ENCODE measurements at places on chromosomes 6 and 20. TPM values are rescaled to one million over a fixed set of nuclear protein-coding genes. Genes with fewer than 3 reads are reported as not detected.

DNA sequence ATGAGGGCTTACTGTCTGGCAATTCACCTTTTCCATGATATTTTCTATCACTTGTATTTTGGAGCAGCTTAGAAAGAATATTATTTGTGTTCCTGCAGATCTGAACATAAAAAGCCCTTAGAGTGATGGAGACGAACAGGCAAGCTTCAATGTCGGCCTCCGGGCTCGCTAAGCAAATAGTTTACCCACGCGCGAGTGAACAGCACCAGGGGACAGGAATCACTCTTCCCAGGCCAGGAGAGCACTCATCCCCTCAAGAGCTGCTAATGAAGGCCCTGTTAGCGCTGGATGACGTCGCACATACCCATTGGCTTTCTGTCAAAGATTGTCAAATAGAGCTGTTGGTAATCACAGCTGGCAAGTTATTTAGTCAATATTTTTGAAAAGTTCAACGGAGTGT lies 395.7 kb downstream of the ZFAND3 start:
- DNase-seq, result no peak
- H3K27me3 ChIP-seq, result no peaks in the 10 kb centered on the region
- H3K4me1 ChIP-seq, result no peaks in the 10 kb centered on the region
- H3K36me3 ChIP-seq, result no peaks in the 10 kb centered on the region
- no peak overlapping the region for H3K4me3 ChIP-seq

The RUNX2 gene
- 17.5 TPM for total RNA-seq

The PRKN gene
- 5.4 TPM for total RNA-seq

The LHFPL5 gene
- not detected for total RNA-seq

The HLA-DQA2 gene
- total RNA-seq, result 1.1 TPM

GRCh38 chr20:44219170-44219730 lies 8.7 kb upstream of the OSER1 start:
- peak overlapping the region; percentile 41 for H3K4me3 ChIP-seq
- H3K27ac ChIP-seq, result peak overlapping the region; percentile 71
- H3K4me1 ChIP-seq, result peaks cover 46% of the 10 kb centered on the region

- peaks cover 61% of the 10 kb centered on the region for H3K4me1 ChIP-seq
- no peak overlapping the region for H3K4me3 ChIP-seq
- DNase-seq, result no peak
- H3K36me3 ChIP-seq, result peaks cover 4% of the 10 kb centered on the region
- no peak overlapping the region for H3K27ac ChIP-seq
Measured at GRCh38 chr20:63908008-63908682, 13.2 kb downstream of the DNAJC5 start.

- H3K36me3 ChIP-seq, result no peaks in the 10 kb centered on the region
- no peak overlapping the region for H3K27ac ChIP-seq
- no peak for DNase-seq
- no peak overlapping the region for H3K4me3 ChIP-seq
- no peaks in the 10 kb centered on the region for H3K4me1 ChIP-seq
Measured at GRCh38 chr6:163958646-163959045, 544.1 kb downstream of the QKI start.

DNA sequence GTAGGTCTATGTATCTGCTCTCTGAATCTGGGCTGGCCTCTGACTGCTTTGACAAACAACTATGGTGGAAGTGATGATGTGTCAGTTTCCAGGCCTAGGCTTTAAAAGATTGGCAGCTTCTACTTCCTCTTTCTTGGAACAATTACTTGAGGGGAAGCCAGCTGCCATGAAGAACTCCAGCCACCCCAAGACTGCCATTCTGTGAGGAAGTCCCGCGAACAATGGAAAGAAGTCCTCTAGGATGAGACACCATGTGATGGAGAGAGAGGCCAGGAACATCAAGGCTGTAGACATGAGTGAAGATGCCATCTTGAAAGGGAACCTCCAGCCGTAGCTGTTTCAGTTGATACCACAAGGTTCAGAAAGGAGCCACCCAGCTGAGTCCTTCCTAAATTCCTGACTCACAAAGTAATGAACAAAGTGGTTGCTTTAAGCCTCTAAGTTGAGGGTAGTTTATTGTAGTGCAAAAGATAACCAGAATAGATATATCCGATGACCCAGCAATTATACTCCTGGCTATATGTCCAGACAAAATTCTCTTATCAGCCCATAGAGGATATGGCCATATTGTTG lies 15.3 kb upstream of the TCF15 start:
- no peaks in the 10 kb centered on the region for H3K36me3 ChIP-seq
- no peak for DNase-seq
- no peak overlapping the region for H3K4me3 ChIP-seq

- H3K4me1 ChIP-seq, result no peaks in the 10 kb centered on the region
- H3K4me3 ChIP-seq, result no peak overlapping the region
- H3K27ac ChIP-seq, result no peak overlapping the region
- no peaks in the 10 kb centered on the region for H3K36me3 ChIP-seq
Measured at GRCh38 chr20:13118676-13119075, 102.4 kb upstream of the ISM1 start.

The TREML2 gene
- 0.78 TPM for total RNA-seq

The COL9A3 gene
- total RNA-seq, result not detected

- peaks cover 2% of the 10 kb centered on the region for H3K27me3 ChIP-seq
- DNase-seq, result no peak
- H3K4me3 ChIP-seq, result no peak overlapping the region
- H3K27ac ChIP-seq, result no peak overlapping the region
Measured at GRCh38 chr20:6101346-6101745, 21.5 kb downstream of the FERMT1 start.

The ANKRD66 gene
- total RNA-seq, result not detected

GRCh38 chr6:81808851-81809570 lies 56.5 kb upstream of the TENT5A start:
- no peak for DNase-seq
- H3K36me3 ChIP-seq, result no peaks in the 10 kb centered on the region
- H3K27ac ChIP-seq, result no peak overlapping the region
- no peaks in the 10 kb centered on the region for H3K27me3 ChIP-seq

DNA sequence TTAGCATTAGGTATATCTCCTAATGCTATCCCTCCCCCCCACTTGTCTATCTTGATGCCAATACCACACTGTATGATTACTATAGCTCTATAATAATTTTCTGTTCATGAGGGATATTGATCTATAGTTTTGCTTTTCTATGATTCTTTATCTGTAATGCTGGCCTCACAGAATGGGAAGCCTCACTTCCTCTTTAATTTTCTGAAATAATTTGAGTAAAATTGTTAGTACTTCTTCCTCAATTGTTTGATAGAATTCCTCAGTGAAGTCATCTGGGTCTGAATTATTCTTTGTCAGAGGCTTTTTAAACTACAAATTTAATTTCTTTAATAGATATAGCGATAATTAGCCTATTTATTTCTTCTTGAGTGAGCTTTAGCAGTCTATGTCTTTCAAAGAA lies 31.2 kb downstream of the SIRPD start:
- no peaks in the 10 kb centered on the region for H3K4me1 ChIP-seq
- DNase-seq, result no peak
- no peak overlapping the region for H3K27ac ChIP-seq
- H3K27me3 ChIP-seq, result no peaks in the 10 kb centered on the region

The PSORS1C1 gene
- not detected for total RNA-seq

GRCh38 chr6:135094403-135094821 lies 39.8 kb upstream of the HBS1L start:
- H3K36me3 ChIP-seq, result no peaks in the 10 kb centered on the region
- peak overlapping the region; percentile 60 for H3K27ac ChIP-seq
- H3K27me3 ChIP-seq, result no peaks in the 10 kb centered on the region
- peaks cover 23% of the 10 kb centered on the region for H3K4me1 ChIP-seq

The EPB41L1 gene
- 0.25 TPM for total RNA-seq

GRCh38 chr6:146999766-147000165 lies 204.5 kb upstream of the STXBP5 start:
- no peaks in the 10 kb centered on the region for H3K4me1 ChIP-seq
- no peaks in the 10 kb centered on the region for H3K27me3 ChIP-seq
- H3K4me3 ChIP-seq, result no peak overlapping the region
- no peaks in the 10 kb centered on the region for H3K36me3 ChIP-seq
- no peak for DNase-seq
- H3K27ac ChIP-seq, result no peak overlapping the region

The SSTR4 gene
- not detected for total RNA-seq

DNA sequence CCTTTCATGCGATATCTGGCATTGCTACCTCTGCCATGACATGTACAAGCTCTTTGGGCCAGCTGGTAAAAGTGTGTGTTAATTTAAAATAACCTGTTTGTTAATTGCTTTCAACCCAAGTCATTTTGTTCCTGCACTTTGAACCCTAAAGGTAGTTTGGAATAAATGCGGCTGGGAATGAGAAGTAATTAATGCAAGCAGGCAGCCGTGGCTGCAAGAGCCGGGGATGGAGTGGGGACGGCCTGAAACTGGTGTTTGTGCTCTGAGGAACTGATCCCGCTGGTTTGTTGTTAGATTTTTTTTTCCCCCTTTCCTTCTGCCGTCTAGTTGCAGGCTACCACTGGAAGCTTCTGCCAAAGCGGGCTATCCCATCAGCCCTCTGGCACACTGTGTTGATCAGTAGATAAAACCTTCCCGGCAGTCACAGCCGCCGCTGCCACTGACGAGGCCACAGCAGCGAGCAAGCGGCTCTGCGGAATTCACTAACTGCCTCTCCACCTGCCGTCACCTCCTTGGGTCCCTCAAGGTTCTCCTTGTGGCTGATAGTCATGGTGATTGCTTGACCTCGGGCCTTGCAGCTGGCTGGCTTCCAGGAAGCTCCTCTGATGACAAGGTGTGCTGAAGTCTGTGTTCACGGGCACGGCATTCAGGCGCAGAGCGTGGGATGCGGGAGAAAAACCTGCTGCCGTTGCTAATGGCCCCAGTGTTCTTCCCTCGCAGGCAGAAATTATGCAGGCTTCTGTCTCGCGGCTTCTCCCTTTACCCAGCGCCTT lies 315.9 kb downstream of the TFAP2A start:
- no peaks in the 10 kb centered on the region for H3K4me1 ChIP-seq
- H3K36me3 ChIP-seq, result no peaks in the 10 kb centered on the region
- DNase-seq, result no peak
- no peak overlapping the region for H3K4me3 ChIP-seq
- no peaks in the 10 kb centered on the region for H3K27me3 ChIP-seq

Measured in CD4-positive, alpha-beta T cell (primary cell).